ENCODE measurements at places on chromosomes 2 and 18.

DNA sequence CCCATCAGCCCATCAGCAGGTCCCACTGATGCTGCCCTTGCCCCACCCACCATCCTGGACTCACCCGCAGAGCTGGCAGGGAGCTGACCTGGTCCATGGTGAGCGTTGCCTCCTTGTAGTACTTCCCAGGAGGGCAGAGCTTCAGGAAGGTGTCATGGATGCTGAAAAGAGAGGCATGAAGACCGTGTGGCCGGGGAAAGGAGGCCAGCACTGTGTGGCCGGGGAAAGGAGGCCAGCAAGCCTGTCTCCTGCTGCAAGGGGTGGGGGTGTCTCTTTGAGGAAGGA is 11.9 kb downstream of the CIB4 start:
- no peak overlapping the region for H3K27ac ChIP-seq
- no peak for DNase-seq
- no peaks in the 10 kb centered on the region for H3K27me3 ChIP-seq
- H3K4me3 ChIP-seq, result no peak overlapping the region
- H3K4me1 ChIP-seq, result peaks cover 34% of the 10 kb centered on the region
- H3K36me3 ChIP-seq, result no peaks in the 10 kb centered on the region

- no peak overlapping the region for H3K27ac ChIP-seq
- H3K36me3 ChIP-seq, result peaks cover 7% of the 10 kb centered on the region
- H3K4me3 ChIP-seq, result no peak overlapping the region
- H3K27me3 ChIP-seq, result no peaks in the 10 kb centered on the region
- no peak for DNase-seq
These were observed 57.5 kb downstream of the OSR1 start for GRCh38 chr2:19300961-19301360.

GRCh38 chr2:156512451-156512850 is 76.3 kb downstream of the GPD2 start:
- no peak overlapping the region for H3K4me3 ChIP-seq
- no peaks in the 10 kb centered on the region for H3K4me1 ChIP-seq
- H3K36me3 ChIP-seq, result no peaks in the 10 kb centered on the region
- H3K27ac ChIP-seq, result no peak overlapping the region

DNA sequence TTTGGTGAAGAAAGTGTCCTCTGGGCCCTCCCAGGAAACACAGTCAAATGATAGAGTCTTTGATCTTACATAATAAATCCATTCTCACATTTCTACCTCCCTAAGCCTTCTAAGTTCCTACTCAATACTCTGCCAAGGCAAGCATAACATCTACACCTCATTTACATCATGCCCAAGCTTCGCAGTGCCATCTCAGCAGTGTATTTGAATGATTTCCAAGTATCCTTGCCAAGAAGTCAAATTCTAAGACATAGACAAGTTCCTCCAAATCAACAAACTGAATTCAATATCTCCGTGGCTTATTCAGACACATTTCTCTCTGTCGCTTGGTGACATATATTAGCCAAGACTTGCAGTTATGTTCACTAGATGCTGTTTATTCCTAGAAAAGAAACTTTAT is 8.1 kb upstream of the MLPH start:
- no peak overlapping the region for H3K4me3 ChIP-seq
- no peaks in the 10 kb centered on the region for H3K36me3 ChIP-seq
- no peak overlapping the region for H3K27ac ChIP-seq
- no peaks in the 10 kb centered on the region for H3K27me3 ChIP-seq

- H3K36me3 ChIP-seq, result no peaks in the 10 kb centered on the region
- no peak for DNase-seq
- no peak overlapping the region for H3K27ac ChIP-seq
- H3K4me3 ChIP-seq, result no peak overlapping the region
- no peaks in the 10 kb centered on the region for H3K27me3 ChIP-seq
- peaks cover 10% of the 10 kb centered on the region for H3K4me1 ChIP-seq
These were observed 383.5 kb downstream of the ZEB2 start for GRCh38 chr2:144136297-144137010.

DNA sequence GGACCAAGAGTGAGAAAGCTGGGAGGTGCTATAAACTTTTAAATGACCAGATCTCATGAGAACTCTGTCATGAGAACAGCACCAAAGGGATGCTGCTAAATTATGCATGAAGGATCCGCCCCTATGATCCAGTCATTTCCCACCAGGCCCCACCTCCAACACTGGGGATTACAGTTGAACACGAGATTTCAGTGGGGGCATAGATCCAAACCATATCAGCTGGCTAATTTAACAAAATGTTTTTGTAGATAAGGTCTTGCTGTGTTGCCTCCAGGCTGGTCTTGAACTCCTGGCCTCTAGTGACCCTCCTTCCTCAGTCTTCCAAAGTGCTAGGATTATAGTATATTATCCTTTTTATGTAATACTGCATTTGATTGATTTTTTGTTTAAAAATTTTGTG is 56.0 kb downstream of the NBEAL1 start:
- no peak for DNase-seq
- H3K27ac ChIP-seq, result no peak overlapping the region
- H3K4me3 ChIP-seq, result no peak overlapping the region
- H3K36me3 ChIP-seq, result peaks cover 4% of the 10 kb centered on the region
- H3K4me1 ChIP-seq, result no peaks in the 10 kb centered on the region
- no peaks in the 10 kb centered on the region for H3K27me3 ChIP-seq

DNA sequence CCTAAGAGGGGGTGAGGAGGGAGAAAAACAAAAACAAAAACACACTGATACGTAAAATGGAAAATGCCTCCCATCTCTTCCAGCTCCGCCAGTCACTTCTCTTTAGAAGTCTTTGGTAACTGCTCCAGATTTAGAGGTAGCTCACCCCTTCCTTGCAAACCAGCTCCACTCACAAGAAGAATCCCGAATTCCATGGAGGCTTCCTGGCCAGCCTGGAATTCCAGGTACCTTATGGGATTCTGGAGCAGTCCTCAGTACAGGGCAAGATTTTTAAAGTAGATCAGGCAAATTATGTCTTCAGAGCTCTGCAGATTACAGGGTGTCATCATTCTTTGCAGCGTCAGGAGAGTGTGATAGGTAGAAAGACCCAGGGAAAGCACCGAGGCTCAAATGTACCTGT is 4.8 kb downstream of the STON1 start:
- H3K4me3 ChIP-seq, result no peak overlapping the region
- no peaks in the 10 kb centered on the region for H3K36me3 ChIP-seq
- H3K27ac ChIP-seq, result no peak overlapping the region
- H3K4me1 ChIP-seq, result no peaks in the 10 kb centered on the region

GRCh38 chr2:168185583-168186274 is 61.7 kb downstream of the STK39 start:
- no peak for DNase-seq
- H3K4me1 ChIP-seq, result peaks cover 84% of the 10 kb centered on the region
- no peaks in the 10 kb centered on the region for H3K27me3 ChIP-seq
- H3K4me3 ChIP-seq, result no peak overlapping the region
- H3K27ac ChIP-seq, result peak overlapping the region; percentile 95
- H3K36me3 ChIP-seq, result 0 out of 2 replicates have a peak, but pooled peaks cover 4% of the 10 kb centered on the region

GRCh38 chr2:198273660-198274059 is 469.3 kb downstream of the PLCL1 start:
- DNase-seq, result no peak
- H3K4me3 ChIP-seq, result no peak overlapping the region
- no peak overlapping the region for H3K27ac ChIP-seq
- no peaks in the 10 kb centered on the region for H3K4me1 ChIP-seq
- no peaks in the 10 kb centered on the region for H3K27me3 ChIP-seq
- no peaks in the 10 kb centered on the region for H3K36me3 ChIP-seq

GRCh38 chr2:195360242-195360641 is 296.8 kb upstream of the SLC39A10 start:
- no peaks in the 10 kb centered on the region for H3K27me3 ChIP-seq
- no peak overlapping the region for H3K27ac ChIP-seq
- peaks cover 5% of the 10 kb centered on the region for H3K4me1 ChIP-seq
- no peak for DNase-seq

- no peaks in the 10 kb centered on the region for H3K36me3 ChIP-seq
- no peak overlapping the region for H3K27ac ChIP-seq
- H3K4me3 ChIP-seq, result no peak overlapping the region
- H3K4me1 ChIP-seq, result no peaks in the 10 kb centered on the region
- DNase-seq, result no peak
These were observed 9.8 kb upstream of the INO80D start for GRCh38 chr2:206095536-206096332.

GRCh38 chr2:13818002-13818401 is 814.5 kb upstream of the LRATD1 start:
- H3K4me1 ChIP-seq, result no peaks in the 10 kb centered on the region
- no peak for DNase-seq
- H3K27ac ChIP-seq, result no peak overlapping the region

- H3K4me3 ChIP-seq, result no peak overlapping the region
- no peak overlapping the region for H3K27ac ChIP-seq
- H3K27me3 ChIP-seq, result no peaks in the 10 kb centered on the region
- no peak for DNase-seq
- H3K36me3 ChIP-seq, result no peaks in the 10 kb centered on the region
These were observed 117.9 kb downstream of the CDC42EP3 start for GRCh38 chr2:37553411-37554154.

- H3K27ac ChIP-seq, result no peak overlapping the region
- no peaks in the 10 kb centered on the region for H3K27me3 ChIP-seq
- H3K36me3 ChIP-seq, result no peaks in the 10 kb centered on the region
- H3K4me3 ChIP-seq, result no peak overlapping the region
- no peak for DNase-seq
These were observed 125.1 kb downstream of the ATL2 start for GRCh38 chr2:38251940-38252339.

DNA sequence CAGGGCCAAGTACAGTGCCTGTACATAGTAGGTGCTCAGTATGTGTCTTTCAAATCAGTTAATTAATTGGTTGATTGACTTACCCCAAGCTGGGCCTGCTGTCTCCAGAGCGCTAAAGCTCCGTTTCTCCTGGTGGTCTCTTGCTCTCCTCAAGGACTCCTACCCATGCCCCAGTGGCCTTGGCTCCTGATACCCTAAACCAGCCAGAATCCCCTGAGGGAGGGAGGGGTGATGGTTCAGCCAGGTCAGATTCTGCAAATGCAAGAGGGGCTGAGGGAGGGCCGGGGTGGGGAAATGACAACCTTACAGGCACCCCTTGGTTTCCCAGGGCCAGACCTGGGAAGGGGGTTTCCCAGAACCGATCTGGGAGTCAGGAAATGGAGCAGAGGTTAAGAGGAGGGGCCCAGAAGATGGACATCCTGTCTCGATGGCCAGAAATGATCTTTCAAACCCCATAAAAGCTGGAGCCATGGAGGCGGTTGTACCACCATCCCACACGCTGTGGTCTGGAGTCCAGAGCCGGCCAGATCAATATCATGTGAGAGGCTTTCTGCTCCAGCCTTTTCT is 209.1 kb downstream of the TNS1 start:
- H3K36me3 ChIP-seq, result no peaks in the 10 kb centered on the region
- H3K4me1 ChIP-seq, result no peaks in the 10 kb centered on the region
- no peak overlapping the region for H3K4me3 ChIP-seq
- no peak overlapping the region for H3K27ac ChIP-seq

DNA sequence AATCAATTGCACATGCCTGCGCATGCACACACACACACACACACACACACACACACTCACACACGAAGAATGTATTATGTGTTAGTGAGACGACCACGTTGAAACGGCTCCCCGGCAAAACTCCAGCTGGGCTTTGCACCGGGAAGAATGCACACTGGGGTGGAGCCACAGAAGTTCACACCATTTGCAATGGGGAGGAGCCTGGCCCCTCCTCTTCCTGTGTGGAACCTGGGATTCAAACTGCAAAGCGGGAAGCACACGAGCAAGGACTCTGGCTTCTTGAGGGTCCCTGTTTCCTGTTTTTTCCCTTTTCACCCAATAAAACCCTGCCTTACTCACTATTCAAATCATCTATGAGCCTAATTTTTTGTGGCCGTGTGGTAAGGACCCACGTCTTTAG is 304.0 kb upstream of the TMEFF2 start:
- DNase-seq, result no peak
- no peaks in the 10 kb centered on the region for H3K27me3 ChIP-seq
- no peak overlapping the region for H3K27ac ChIP-seq
- no peak overlapping the region for H3K4me3 ChIP-seq
- H3K36me3 ChIP-seq, result no peaks in the 10 kb centered on the region

DNA sequence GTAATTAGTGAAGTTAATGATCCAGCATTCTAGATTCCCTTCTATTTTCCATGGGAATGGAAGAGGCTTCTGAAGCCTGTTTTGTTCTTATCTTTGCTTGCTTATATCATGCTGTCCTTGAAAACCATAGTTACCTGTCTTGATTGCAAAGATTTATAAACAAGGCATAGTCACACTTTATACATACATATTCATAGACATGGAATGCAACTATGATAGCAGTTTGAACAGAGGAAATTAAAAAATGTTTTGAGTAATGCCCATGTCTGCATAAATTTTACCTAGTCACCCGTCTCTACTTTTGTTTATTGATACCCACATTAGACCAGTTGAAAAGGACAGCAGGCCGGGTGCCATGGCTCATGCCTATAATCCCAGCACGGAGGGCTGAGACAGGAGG is 289.0 kb downstream of the PTPRM start:
- no peaks in the 10 kb centered on the region for H3K27me3 ChIP-seq
- H3K36me3 ChIP-seq, result no peaks in the 10 kb centered on the region
- peak; percentile 65 for DNase-seq
- H3K4me3 ChIP-seq, result no peak overlapping the region
- H3K4me1 ChIP-seq, result peaks cover 27% of the 10 kb centered on the region

- H3K27ac ChIP-seq, result no peak overlapping the region
- no peak overlapping the region for H3K4me3 ChIP-seq
- DNase-seq, result no peak
- no peaks in the 10 kb centered on the region for H3K27me3 ChIP-seq
- H3K36me3 ChIP-seq, result no peaks in the 10 kb centered on the region
- no peaks in the 10 kb centered on the region for H3K4me1 ChIP-seq
These were observed 42.4 kb downstream of the TNS1 start for GRCh38 chr2:217960351-217960750.

- peak; percentile 40 for DNase-seq
- no peak overlapping the region for H3K27ac ChIP-seq
- no peaks in the 10 kb centered on the region for H3K27me3 ChIP-seq
- peak overlapping the region; percentile 81 for H3K4me3 ChIP-seq
- peaks cover 28% of the 10 kb centered on the region for H3K4me1 ChIP-seq
- no peaks in the 10 kb centered on the region for H3K36me3 ChIP-seq
These were observed 752 bp downstream of the MGAT4A start for GRCh38 chr2:98730053-98730706.

GRCh38 chr2:191266201-191266600 is 21.0 kb downstream of the MYO1B start:
- no peaks in the 10 kb centered on the region for H3K4me1 ChIP-seq
- no peak for DNase-seq
- H3K27me3 ChIP-seq, result no peaks in the 10 kb centered on the region
- no peaks in the 10 kb centered on the region for H3K36me3 ChIP-seq
- no peak overlapping the region for H3K4me3 ChIP-seq

GRCh38 chr2:28982381-28982950 is 1.4 kb downstream of the TOGARAM2 start:
- peaks cover 19% of the 10 kb centered on the region for H3K4me1 ChIP-seq
- DNase-seq, result no peak

- H3K27ac ChIP-seq, result no peak overlapping the region
- no peaks in the 10 kb centered on the region for H3K36me3 ChIP-seq
- DNase-seq, result no peak
- H3K27me3 ChIP-seq, result peaks cover 18% of the 10 kb centered on the region
- H3K4me3 ChIP-seq, result no peak overlapping the region
These were observed 532.4 kb upstream of the SALL3 start for GRCh38 chr18:78447211-78447610.

Measured in PC-9 (cell line).